ENCODE measurements at places on chromosomes 3 and 15. TPM values are rescaled to one million over a fixed set of nuclear protein-coding genes. Genes with fewer than 3 reads are reported as not detected.
A peak's percentile ranks its signal among the peaks of the same experiment; 100 is the strongest.

- no peak overlapping the region for H3K27ac ChIP-seq
- peaks cover 20% of the 10 kb centered on the region for H3K4me1 ChIP-seq
- H3K27me3 ChIP-seq = no peaks in the 10 kb centered on the region
- no peaks in the 10 kb centered on the region for H3K36me3 ChIP-seq
Measured at GRCh38 chr3:12886736-12887135, 45.4 kb upstream of the RPL32 start.

DNA sequence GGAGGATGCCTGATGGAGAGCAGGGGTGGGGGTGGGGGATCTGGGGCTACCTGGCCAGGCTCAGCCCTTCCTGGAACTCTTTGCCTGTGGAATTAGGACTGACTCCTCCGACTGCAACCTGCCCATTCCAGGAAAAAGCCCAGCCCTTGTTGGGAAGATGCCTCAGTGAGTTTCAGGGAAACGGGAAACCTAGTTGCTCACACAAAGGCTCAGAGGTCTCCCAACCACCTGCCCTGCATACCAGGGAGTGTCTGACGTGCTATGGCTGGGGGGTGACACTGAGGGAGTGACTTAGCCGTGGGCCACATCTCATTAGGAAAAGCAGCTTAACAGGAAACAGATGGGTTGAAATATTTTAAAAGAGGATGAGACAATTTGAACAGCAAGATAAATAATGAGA, 27.9 kb downstream of the CYP8B1 start:
- no peak overlapping the region for H3K27ac ChIP-seq
- DNase-seq = no peak
- no peak overlapping the region for H3K4me3 ChIP-seq
- H3K36me3 ChIP-seq = no peaks in the 10 kb centered on the region

- no peaks in the 10 kb centered on the region for H3K27me3 ChIP-seq
- H3K36me3 ChIP-seq = no peaks in the 10 kb centered on the region
- DNase-seq = no peak
- no peak overlapping the region for H3K27ac ChIP-seq
- H3K4me3 ChIP-seq = no peak overlapping the region
Measured at GRCh38 chr3:64566859-64567258, 120.9 kb downstream of the ADAMTS9 start.

GRCh38 chr3:195268576-195269309, 2.2 kb downstream of the XXYLT1 start:
- no peaks in the 10 kb centered on the region for H3K27me3 ChIP-seq
- no peak overlapping the region for H3K4me3 ChIP-seq
- no peak for DNase-seq
- H3K27ac ChIP-seq = no peak overlapping the region

DNA sequence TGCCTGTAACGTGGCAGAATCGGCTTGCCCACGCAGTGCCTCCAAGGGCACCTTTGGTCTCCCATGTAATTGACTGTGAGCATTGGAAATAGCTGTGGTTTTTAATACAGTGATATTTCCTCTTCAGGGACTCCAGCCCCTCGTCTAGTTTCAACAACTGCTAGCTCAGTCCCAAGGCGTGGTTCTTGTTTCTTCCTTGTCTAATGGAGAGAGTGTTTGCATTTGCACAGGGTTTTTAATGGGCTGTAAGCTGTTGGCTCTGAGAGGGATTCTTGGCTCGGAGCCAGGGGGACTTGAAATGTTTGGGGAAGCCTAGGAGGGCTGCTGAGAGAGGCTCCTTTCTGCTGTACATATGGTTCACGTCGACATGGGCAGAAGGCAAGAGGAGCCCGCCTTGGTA, 86.2 kb downstream of the THSD4 start:
- H3K27ac ChIP-seq = no peak overlapping the region
- no peak overlapping the region for H3K4me3 ChIP-seq
- no peak for DNase-seq
- no peaks in the 10 kb centered on the region for H3K36me3 ChIP-seq

DNA sequence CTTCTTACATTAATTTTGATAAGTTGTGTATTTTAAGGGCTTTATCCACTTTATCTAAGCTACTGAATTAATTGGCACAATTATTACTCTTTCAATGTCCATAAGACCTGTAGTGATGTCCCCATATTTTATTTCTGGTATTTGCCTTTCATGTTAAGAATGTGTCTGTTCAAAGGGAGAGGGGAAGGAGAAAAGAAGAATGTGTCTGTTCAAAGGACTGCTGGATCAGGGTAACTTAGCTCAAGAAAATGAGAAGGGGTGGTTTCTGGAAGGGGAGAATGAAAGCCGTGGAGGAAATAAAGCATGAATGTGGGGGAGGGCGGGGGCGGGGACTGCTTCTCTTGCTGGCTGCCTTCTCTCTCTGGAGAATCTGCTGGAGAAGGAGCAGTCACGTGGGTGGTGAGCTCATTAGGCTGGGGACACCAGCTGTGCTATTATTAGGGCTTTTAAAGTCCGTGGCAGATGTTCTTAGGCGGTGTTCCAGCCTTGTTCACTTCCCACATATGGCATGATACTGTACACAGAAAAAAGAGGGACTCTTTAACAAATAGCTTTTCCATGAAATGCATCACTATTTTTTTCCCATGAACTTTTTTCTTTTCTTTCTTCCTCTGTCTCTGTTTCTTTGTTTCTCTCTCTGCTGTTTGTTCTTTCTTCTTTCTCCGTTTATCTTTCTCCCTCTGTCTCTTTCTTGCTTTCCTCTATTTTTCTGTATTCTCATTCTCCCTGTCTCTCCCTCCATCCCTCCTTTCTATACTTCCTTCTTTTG, 63.7 kb upstream of the ULK4 start:
- DNase-seq = peak; percentile 85
- H3K36me3 ChIP-seq = no peaks in the 10 kb centered on the region
- peaks cover 28% of the 10 kb centered on the region for H3K4me1 ChIP-seq
- no peak overlapping the region for H3K4me3 ChIP-seq
- peak overlapping the region; percentile 53 for H3K27ac ChIP-seq
- H3K27me3 ChIP-seq = no peaks in the 10 kb centered on the region

- no peaks in the 10 kb centered on the region for H3K36me3 ChIP-seq
- H3K4me1 ChIP-seq = no peaks in the 10 kb centered on the region
- no peak overlapping the region for H3K4me3 ChIP-seq
- no peak for DNase-seq
- no peaks in the 10 kb centered on the region for H3K27me3 ChIP-seq
- H3K27ac ChIP-seq = no peak overlapping the region
Measured at GRCh38 chr15:37446921-37447320, 346.6 kb upstream of the MEIS2 start.

- H3K4me3 ChIP-seq = no peak overlapping the region
- DNase-seq = no peak
- peaks cover 6% of the 10 kb centered on the region for H3K27me3 ChIP-seq
- H3K36me3 ChIP-seq = no peaks in the 10 kb centered on the region
- no peak overlapping the region for H3K27ac ChIP-seq
Measured at GRCh38 chr3:122085673-122086072, 30.5 kb downstream of the CD86 start.

DNA sequence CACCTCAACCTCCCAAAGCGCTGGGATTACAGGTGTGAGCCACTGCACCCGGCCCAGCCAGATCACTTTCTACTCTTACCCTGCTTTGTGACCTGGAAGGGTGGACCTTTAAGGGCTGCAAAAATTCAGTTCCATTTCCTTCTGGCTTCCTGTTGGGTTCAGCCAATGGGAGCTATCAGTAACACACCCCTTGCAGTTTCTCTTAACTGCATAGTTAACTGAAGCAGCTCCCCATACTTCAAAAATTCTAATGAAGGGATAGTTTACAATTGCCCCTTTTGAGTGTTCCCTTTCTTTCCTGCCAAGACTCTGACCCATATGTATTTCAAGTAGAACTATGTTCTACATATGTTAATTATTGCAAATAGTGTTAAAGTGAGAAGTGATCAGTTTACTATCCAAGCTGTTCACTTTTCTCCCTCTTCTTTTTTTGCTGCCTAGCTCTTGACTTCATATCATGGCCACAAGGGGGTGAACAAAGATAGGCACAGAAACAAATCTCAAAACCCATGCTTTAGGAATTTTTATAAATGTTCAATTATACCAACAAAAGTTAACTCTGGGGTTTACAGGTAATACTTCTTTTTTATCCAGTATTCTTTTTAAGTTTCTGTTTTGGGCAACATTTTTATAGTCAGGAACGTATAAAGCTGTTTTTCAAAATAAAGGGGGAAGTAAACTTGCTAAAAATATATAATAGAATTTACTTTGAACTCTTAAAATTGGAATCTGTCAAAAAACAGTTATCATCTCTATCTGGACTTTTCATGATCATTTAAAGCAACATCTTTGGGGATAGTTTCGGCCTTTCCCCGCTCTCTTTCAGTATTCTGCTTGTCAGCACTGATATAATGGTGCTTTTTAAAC, 8.1 kb downstream of the PGBD4 start:
- DNase-seq = peak; percentile 35
- no peaks in the 10 kb centered on the region for H3K36me3 ChIP-seq
- no peak overlapping the region for H3K4me3 ChIP-seq
- no peak overlapping the region for H3K27ac ChIP-seq

- no peak overlapping the region for H3K27ac ChIP-seq
- no peak for DNase-seq
- no peaks in the 10 kb centered on the region for H3K4me1 ChIP-seq
- H3K27me3 ChIP-seq = no peaks in the 10 kb centered on the region
- no peak overlapping the region for H3K4me3 ChIP-seq
Measured at GRCh38 chr3:131079086-131079485, 52.4 kb downstream of the NEK11 start.

GRCh38 chr15:83588441-83588840, 65.5 kb upstream of the ADAMTSL3 start:
- H3K4me1 ChIP-seq = no peaks in the 10 kb centered on the region
- H3K4me3 ChIP-seq = no peak overlapping the region
- DNase-seq = no peak
- H3K27me3 ChIP-seq = no peaks in the 10 kb centered on the region
- no peaks in the 10 kb centered on the region for H3K36me3 ChIP-seq

GRCh38 chr15:68693071-68693470, 114.3 kb downstream of the CORO2B start:
- no peaks in the 10 kb centered on the region for H3K4me1 ChIP-seq
- H3K27me3 ChIP-seq = peaks cover 3% of the 10 kb centered on the region
- no peak overlapping the region for H3K4me3 ChIP-seq
- no peak for DNase-seq
- H3K27ac ChIP-seq = no peak overlapping the region

The CRTC3 gene
- 19.0 TPM for total RNA-seq

The CYP8B1 gene
- total RNA-seq = 0.04 TPM

The TMEM108 gene
- 9.9 TPM for total RNA-seq

The CSPG4 gene
- total RNA-seq = 0.07 TPM

The INSYN1 gene
- total RNA-seq = not detected

Data from K562 (cell line).